ENCODE measurements at places on chromosomes 11 and 22.

DNA sequence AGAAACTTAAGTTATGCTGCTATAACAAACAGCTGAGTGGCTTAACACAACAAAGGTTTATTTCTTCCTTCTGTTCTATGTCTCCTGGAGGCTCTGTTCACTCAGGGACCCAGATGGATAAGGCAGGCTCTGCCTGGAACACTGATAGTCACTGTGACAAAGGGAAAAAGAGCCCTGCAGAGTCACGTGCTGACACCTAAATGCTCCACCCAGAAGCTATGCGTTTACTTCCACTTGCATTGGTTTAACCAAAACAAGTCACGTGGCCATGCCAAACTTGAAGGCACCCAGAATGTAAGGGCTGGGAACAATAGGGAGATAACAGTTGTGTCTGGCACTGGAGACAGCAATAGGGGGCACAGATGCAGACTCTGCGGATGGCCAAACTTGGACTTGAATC, 3.4 kb upstream of the MS4A15 start:
- DNase-seq: no peak

GRCh38 chr11:115778928-115779650, 274.9 kb upstream of the CADM1 start:
- peak; percentile 70 for DNase-seq

GRCh38 chr11:1832211-1832919, 2.4 kb upstream of the SYT8 start:
- peak; percentile 60 for DNase-seq

DNA sequence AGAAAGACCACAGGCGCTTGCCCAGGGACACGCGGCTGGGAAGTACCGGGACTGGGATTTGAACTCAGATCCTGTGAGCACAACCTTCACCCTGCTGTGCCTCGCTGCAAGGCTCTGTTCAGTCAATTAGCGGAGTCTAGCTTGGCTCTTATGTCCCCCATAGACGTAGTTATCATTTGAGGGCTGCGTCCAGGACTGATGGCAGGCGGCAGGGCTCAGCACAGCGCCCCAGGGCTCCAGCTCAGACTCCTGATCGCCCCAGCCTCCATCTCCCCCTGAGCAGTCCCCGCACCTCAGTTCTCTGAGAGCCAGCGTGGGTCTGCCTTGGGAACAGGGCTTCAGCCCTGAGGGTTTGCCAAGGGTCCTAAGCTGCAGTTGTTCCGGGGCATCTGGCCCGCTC, 19.8 kb downstream of the MRGPRG start:
- no peak for DNase-seq

GRCh38 chr22:40044870-40045834, 50.4 kb downstream of the FAM83F start:
- peak; percentile 58 for DNase-seq

GRCh38 chr11:15836795-15837194, 519.6 kb downstream of the SOX6 start:
- no peak for DNase-seq

DNA sequence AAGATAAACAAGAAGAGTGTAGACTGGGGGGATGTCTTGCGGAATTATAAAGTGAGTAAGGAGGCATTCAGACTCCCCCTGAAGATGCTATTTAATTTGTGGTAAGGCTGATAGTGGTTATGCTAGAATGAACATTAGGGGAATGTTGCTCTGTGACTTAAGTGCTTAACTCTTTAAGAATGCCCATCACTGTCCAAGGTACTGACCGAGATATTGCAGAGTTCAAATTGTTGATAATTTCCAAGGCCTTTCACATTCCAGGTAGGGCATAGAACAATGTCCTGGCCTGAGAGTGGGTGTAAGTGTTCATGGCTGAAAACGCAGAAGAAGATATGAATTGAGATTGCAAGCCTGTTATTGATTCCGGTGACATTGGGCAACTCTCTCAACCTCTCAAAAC, 90.3 kb upstream of the SEZ6L start:
- no peak for DNase-seq

- DNase-seq: no peak
Measured at GRCh38 chr11:93890391-93891051, 40.1 kb upstream of the VSTM5 start.

- DNase-seq: no peak
Measured at GRCh38 chr11:57647372-57647771, 2.3 kb downstream of the YPEL4 start.

DNA sequence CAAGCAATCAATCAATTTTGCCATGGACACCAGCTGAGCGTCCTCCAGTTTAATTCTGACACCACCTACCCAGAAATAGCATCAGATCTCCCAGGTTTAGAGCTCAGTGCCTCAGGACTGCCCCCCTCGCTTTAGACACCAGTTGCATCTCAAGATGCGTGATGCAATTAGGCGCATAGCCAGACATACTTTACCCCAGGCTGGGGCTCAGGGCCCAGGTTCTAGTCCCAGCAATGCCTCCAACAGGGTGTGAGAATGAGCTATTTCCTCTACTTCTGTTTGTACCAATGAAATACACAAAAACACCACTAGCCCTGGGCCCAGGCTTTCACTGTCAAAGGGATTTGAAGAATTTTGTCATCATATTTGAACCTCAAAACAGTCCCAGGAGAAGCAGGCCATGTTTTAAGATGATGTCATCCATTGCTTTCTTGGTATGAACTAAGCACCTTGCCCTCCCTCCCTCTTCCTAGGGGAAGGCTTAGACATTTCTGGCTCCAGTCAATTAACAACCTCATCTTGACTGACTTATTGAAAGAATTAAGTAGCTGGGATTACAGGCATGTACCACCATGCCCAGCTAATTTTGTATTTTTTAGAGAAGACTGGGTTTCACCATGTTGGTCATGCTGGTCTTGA, 61.5 kb upstream of the INCENP start:
- DNase-seq: no peak

DNA sequence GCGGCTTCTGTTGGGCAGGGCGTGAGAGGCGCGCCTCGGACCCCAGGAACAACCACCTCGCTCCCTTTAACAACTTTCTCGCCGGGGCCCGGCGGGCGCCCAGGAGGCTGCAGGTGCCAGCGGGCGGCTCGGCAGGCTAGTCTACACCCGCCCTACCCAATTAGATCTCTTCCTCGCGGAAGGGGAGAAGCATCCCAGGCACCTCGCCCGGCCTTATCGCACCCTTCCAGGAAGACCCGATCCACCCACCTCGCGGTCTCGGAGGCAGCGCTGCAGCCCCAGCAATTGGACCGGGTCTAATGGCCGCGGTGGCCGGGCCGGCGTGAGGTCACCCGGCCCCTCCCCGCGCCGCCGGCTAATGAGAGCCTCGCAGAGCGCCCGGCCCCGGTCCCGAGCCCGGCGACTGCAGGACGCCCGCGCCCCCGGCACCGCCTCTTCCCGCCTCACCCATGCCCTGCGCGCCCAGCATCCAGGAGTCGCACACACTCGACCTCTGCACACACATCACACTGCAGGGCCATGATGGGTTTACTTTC, at the start of gene PLAAT3:
PLAAT3 (minus strand) TSS at position 298 of the 536 bp plus-strand sequence. CDS start 419 bp downstream, outside the sequence.
- peak; percentile 87 for DNase-seq

- DNase-seq: no peak
Measured at GRCh38 chr22:47257566-47257965, 495.1 kb downstream of the TBC1D22A start.

DNA sequence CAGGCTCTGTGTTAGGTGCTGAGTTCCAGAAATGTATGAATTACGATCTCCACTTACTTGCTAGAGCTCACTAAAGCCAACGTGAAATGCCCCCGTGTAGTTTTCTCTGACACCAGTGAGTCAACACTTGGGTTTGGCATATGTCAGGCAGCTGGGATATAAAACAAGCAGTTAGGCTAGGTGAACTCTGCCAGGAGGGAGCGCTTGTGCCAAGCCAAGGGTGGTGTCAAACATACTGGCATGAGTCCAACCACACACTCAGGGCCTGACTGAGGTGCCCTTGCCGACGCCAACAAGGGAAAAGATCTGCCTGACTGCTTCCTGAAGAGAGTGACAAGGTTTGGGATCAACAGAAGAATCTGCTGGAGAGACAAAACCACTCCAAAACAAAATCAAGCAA, 167.8 kb upstream of the NARS2 start:
- no peak for DNase-seq

DNA sequence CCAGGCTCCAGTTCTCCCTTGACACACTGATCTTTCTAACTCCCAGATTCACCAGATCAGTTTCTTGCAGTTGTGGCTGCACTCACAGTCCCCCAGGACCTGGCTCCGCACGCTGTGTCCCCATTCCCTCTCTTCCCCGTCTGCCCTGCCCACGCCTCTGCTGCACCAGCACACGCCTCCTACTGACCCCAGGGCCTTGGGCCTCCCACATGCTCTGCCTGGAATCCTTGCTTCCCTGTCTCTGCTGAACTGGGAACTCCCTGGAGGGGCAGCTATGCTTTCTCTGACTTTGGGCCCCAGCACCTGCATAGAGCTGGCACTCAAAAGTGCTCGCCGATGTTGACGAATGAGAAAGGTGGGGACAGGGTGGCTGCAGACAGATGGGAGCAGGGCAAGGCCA, 68.9 kb downstream of the MYO7A start:
- no peak for DNase-seq

GRCh38 chr22:26401726-26402125, 27.3 kb upstream of the ASPHD2 start:
- no peak for DNase-seq

- no peak for DNase-seq
Measured at GRCh38 chr11:124725719-124726105, 14.0 kb upstream of the NRGN start.

DNA sequence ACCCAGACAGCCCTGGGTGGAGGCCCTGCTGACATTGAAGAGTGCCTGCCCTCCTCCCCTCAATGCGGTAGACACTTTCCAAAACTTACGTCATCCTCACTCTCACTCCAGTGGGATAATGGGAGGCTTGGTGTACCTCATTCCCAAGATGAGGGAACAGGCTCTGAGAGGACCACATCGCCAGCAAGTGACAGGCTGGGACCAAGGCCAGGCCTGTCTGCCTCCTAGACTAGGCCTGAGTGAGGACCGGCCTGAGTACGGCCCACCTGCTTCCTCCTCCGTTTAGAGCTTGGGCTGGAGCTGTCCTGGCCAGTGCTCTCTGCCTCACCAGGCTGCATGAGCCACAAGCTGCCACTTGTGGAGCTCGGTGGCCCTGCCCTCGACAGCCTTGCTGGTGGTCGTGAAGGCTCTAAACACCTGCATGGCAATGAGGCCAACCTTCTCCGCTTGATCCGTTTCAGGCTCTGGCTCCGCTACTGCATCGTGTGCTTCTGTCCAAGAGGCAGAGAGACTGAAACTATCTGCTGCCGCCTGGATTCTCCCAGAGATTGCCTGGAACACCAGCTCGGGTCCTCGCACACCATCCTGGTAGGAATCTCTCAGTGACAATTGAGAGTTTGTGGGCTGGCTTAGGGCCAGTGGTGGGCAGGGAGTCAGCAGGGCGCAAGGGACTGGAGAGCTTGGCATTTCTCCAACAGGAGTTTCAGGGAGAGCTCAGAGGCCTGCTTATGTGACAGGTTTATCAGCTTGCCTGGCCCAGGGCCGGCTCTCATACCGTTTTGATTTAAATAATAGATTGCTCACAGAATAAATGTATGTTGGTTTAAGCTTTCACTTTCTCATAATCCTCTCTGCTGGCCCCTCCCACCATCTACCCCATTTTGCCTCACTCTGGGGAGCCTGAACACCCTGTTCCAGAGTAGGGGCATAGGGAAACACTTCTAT, 9.4 kb downstream of the LRRC75B start:
- peak; percentile 58 for DNase-seq

GRCh38 chr22:38305471-38306448, 11.5 kb downstream of the CSNK1E start:
- no peak for DNase-seq

DNA sequence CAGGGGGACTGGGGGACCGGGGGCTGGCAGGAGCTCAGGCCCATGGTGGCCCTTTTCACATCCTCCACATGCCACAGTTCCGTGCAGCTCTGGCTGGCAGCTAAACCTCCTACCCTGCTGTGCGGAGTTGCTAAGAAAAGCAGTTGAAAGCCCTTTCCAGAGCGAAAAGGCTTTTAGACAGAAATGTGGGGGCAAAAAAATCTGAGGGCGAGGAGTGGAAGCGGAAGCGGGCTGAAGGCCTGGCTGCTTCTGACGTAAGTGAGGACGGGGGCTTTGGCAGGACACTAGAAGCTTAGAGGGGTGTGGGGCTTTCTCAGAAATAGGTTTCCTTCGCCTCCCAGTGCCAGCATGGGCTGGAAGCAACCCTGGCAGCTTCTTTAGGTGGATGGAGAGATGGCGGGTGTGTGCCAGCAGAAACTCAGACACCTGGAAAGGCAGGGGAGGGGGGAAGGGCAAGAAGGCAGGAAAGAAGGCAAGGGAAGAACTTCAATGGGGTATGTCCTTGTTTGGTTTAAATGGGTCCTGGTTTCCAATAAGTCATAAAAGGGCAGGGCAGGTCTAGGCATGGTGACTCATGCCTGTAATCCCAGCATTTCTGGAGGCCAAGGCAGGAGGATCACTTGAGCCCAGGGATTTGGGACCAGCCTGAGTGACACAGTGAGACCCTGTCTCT, 11.2 kb upstream of the DGKZ start:
- DNase-seq: no peak

DNA sequence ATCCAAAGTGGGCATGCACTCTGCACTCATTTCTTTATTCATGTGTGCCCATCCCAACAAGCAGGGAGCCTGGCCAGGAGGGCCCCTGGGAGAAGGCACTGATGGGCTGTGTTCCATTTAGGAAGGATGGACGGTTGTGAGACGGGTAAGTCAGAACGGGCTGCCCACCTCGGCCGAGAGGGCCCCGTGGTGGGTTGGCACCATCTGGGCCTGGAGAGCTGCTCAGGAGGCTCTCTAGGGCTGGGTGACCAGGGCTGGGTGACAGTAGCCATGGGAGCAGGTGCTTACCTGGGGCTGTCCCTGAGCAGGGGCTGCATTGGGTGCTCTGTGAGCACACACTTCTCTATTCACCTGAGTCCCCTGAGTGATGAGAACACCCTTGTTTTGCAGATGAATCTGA, 129.3 kb upstream of the B3GAT1 start:
- peak; percentile 35 for DNase-seq

- no peak for DNase-seq
Measured at GRCh38 chr11:63937713-63938478, 906 bp upstream of the NAA40 start.

GRCh38 chr11:95559899-95560298, 229.7 kb downstream of the FAM76B start:
- no peak for DNase-seq
